ENCODE measurements at places on chromosomes 7 and 10.

GRCh38 chr7:79386688-79387422 is 66.6 kb downstream of the MAGI2 start:
- no peaks in the 10 kb centered on the region for H3K36me3 ChIP-seq
- no peak overlapping the region for H3K27ac ChIP-seq
- no peak for DNase-seq
- no peak overlapping the region for H3K4me3 ChIP-seq
- no peaks in the 10 kb centered on the region for H3K4me1 ChIP-seq
- no peaks in the 10 kb centered on the region for H3K27me3 ChIP-seq

- no peak for DNase-seq
- no peaks in the 10 kb centered on the region for H3K4me1 ChIP-seq
- no peaks in the 10 kb centered on the region for H3K36me3 ChIP-seq
- no peak overlapping the region for H3K4me3 ChIP-seq
Observed at GRCh38 chr10:20839141-20839540, 58.0 kb downstream of the NEBL start.

DNA sequence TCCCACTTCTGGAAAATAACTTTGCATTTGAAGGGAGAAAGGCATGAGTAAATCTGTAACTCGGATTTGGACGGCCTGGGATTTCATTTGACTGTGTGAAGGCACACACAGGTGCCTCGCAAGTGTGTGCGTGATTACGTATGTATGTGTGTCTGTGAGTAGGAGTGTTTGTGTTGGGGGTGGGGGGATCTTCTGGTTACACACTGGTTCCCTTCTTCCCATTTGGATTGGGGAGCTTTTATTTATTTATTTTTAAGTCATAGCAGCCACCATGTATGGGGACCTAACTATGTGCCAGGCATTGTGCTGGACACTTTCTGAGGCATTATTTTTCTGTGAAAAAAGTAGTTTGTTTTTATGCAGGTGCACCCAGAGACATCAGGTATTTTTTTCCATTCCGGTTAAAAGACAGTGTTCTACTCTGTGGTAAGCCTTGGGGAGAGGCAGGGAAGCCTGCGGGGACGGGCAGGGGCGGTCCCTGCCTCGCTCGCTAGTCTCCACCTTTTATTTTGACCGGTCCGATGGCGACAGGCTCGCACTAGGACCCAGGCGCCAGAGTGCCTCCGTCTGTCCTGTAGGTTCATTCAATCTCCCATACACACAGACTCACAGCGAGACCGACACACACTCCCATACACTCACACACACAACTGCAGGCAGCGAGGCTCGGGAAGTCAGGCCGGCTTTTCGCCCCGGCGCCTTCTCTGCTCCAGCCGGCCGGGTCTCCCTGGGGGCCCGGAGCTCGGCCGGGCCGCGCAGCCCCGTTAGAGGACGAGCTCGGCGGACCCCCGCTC is at the start of gene MXI1:
TSS of gene MXI1 (plus strand) at position 595 of the 794 bp plus-strand sequence. CDS start 204 bp downstream, outside the sequence.
- H3K27me3 ChIP-seq: no peaks in the 10 kb centered on the region
- H3K27ac ChIP-seq: peak within 1 kb of the TSS; percentile 98
- no peaks in the 10 kb centered on the region for H3K36me3 ChIP-seq
- no peak for DNase-seq
- H3K4me3 ChIP-seq: peak within 1 kb of the TSS; percentile 83

GRCh38 chr10:58836991-58837575 is 324.4 kb downstream of the BICC1 start:
- no peaks in the 10 kb centered on the region for H3K4me1 ChIP-seq
- H3K4me3 ChIP-seq: no peak overlapping the region
- H3K27me3 ChIP-seq: no peaks in the 10 kb centered on the region
- no peak overlapping the region for H3K27ac ChIP-seq

GRCh38 chr7:113199841-113200240 is 81.5 kb upstream of the SMIM30 start:
- no peak overlapping the region for H3K27ac ChIP-seq
- H3K4me1 ChIP-seq: no peaks in the 10 kb centered on the region
- no peaks in the 10 kb centered on the region for H3K27me3 ChIP-seq
- no peaks in the 10 kb centered on the region for H3K36me3 ChIP-seq

DNA sequence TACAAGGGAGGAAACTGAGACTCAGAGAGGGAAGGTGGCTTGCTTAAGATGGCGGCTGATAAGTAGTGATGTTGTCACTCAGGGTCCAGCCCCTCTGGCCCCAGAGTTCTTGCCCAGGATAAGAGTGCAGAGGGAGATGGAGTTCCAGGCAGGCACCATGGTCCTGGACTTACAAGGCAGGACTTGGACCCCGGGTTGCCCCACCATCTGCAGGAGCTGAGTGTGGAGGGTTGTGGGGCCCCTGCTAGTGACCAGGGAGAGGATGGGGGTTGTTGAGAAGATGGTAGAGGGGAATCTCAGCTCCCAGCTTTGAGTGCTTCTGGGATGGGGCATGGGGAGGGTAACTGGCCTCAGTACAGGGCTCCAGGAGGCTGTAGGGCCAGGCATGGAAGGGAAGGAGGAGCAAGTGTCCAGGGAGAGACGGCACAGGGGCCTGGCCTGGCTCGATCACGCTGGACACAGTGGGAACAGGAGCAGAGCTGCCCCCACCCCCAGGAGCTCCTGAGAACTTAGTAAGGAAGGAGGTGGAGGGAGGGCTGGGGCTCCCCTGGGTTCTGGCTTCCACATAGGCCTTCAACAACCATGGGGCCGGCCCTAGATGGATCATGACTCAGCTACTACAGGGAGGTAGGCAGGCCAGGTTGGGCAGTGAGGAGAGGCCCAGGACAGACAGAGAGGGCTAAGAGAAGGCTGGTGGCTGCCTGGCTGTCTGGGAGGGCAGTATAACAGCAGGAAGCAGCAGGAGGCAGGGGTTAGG is 28.2 kb downstream of the PPIF start:
- peaks cover 25% of the 10 kb centered on the region for H3K4me1 ChIP-seq
- H3K4me3 ChIP-seq: no peak overlapping the region
- H3K36me3 ChIP-seq: no peaks in the 10 kb centered on the region
- DNase-seq: peak; percentile 93

DNA sequence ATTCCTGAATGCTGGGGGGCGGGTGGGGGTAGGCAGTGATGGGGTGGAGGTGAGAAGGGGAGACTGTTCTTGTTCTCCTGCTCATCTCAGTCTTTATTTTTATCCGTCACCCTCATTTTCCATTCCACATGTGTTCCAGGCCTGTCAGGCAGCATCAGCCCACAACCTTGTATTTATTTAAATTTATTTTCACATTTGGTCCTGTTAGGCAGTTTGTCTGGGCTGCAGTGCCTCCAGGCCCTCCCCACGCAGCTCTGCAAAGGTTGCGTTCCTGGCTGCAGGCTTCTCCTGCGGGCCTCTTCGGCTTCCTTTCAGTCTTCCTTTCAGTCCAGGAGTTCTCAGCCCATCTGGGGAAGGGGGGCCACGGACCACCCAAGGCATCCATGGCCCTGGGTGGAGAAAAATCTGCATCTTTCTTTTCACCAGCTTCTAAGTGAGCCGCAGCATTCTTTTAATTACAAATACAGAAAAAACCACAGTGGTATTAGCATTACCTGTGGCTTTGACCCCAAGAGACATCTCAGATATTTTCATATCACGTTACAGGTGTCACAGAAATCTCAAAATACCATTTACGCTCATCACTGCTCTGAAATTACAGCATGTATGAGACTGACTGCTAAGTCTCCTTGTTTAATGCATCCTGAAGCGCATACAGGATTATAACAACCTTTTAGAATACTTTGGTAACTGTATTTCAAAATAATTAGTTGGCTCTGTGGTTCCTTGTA is 94.0 kb downstream of the C10orf105 start:
- no peak for DNase-seq
- no peaks in the 10 kb centered on the region for H3K36me3 ChIP-seq
- H3K4me3 ChIP-seq: no peak overlapping the region
- no peak overlapping the region for H3K27ac ChIP-seq

DNA sequence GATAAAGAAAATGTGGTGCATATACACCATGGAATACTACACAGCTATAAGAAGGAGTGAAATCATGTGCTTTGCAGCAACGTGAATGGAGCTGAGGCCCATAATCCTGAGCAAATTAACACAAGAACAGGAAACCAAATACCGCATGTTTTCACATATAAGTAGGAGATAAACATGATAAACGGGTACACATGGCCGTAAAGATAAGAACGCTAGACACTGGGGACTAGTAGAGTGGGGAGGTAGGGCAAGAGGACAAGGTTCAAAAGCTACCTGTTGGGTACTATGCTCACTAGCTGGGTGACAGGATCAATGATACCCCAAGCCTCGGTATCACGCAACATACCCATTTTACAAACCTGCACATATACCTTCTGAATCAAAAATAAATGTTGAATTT is 113.7 kb downstream of the CSTF2T start:
- no peaks in the 10 kb centered on the region for H3K27me3 ChIP-seq
- no peak overlapping the region for H3K27ac ChIP-seq
- no peak for DNase-seq
- H3K4me3 ChIP-seq: no peak overlapping the region
- no peaks in the 10 kb centered on the region for H3K4me1 ChIP-seq

- no peaks in the 10 kb centered on the region for H3K4me1 ChIP-seq
- no peak overlapping the region for H3K27ac ChIP-seq
- DNase-seq: peak; percentile 13
- H3K36me3 ChIP-seq: no peaks in the 10 kb centered on the region
Observed at GRCh38 chr10:80580638-80581468, 43.2 kb downstream of the SH2D4B start.

DNA sequence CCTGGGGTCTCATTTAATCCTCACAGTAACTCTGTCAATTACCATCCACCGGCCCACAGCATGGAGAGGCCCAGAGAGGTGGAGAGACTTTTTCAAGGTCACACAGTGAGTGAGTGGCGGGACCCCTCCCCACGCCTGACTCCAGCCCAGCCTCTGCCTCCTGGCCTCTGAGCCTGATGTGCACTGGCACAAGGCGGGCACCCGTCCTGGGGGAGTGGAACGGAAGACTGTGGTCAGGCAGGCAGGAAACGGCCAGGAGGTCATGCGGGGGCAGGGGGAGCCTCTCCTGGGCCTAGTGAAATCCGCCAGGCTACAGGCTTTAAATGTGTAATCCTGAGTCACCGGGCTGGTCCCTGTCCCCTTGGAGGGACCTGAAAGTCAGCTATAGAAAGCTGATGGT is 32.2 kb downstream of the ZCCHC24 start:
- DNase-seq: no peak
- no peaks in the 10 kb centered on the region for H3K4me1 ChIP-seq
- H3K4me3 ChIP-seq: no peak overlapping the region
- no peaks in the 10 kb centered on the region for H3K36me3 ChIP-seq

DNA sequence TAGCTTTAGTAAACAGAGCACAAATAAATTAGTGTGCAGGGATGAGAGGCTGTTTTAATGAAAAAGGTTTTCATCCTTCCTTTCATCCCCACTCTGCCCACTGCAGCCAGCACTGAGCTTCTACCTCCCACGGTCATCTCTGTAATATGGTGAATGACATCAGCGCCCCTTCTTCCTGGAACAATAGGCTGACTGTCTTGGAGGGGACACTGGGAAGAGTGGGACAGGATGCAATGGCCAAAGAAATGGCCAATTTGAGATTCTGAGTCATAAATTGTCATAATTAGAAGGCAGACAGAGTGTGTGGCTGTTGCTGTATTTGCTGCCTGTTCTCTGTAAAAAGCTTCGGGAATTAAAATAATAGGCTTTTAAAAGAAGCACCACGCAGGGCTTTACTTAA is 126.7 kb upstream of the CALN1 start:
- H3K4me3 ChIP-seq: no peak overlapping the region
- no peaks in the 10 kb centered on the region for H3K27me3 ChIP-seq
- no peaks in the 10 kb centered on the region for H3K4me1 ChIP-seq
- H3K36me3 ChIP-seq: no peaks in the 10 kb centered on the region

GRCh38 chr7:2299131-2299829 is 15.0 kb downstream of the SNX8 start:
- peak overlapping the region; percentile 42 for H3K27ac ChIP-seq
- H3K36me3 ChIP-seq: no peaks in the 10 kb centered on the region
- H3K27me3 ChIP-seq: no peaks in the 10 kb centered on the region
- H3K4me3 ChIP-seq: no peak overlapping the region
- H3K4me1 ChIP-seq: no peaks in the 10 kb centered on the region

GRCh38 chr7:8442814-8443304 is 9.4 kb downstream of the NXPH1 start:
- DNase-seq: no peak
- H3K4me3 ChIP-seq: no peak overlapping the region
- no peaks in the 10 kb centered on the region for H3K4me1 ChIP-seq
- no peak overlapping the region for H3K27ac ChIP-seq

- no peak for DNase-seq
- H3K27ac ChIP-seq: no peak overlapping the region
- H3K4me3 ChIP-seq: no peak overlapping the region
- no peaks in the 10 kb centered on the region for H3K4me1 ChIP-seq
- H3K27me3 ChIP-seq: no peaks in the 10 kb centered on the region
Observed at GRCh38 chr7:139949629-139950028, 113.1 kb downstream of the PARP12 start.

DNA sequence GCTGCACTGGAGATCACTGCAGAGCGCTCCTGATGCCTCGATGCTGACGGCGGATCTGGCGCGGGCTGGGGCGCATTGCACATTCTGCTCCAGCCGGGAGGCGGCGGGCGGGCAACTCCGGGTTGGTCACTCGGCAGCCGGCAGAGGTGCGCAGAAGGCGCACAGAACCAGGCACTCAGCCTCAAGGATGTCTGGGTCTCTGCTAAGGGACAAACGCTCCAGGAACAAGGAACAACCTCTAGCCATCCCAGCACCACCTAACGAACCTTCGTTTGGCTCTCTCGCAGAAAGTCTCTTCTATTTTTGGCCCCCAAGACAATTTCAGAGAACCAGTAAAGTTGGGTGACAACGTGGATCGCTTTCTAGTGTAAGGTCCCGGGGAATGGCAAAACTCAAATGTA is 254.6 kb downstream of the OTUD1 start:
- H3K27ac ChIP-seq: no peak overlapping the region
- H3K36me3 ChIP-seq: no peaks in the 10 kb centered on the region
- peaks cover 13% of the 10 kb centered on the region for H3K4me1 ChIP-seq
- H3K4me3 ChIP-seq: no peak overlapping the region
- H3K27me3 ChIP-seq: no peaks in the 10 kb centered on the region

Data from vagina (tissue), 2 donors.